ENCODE measurements at places on chromosomes 7 and 10. TPM values are rescaled to one million over a fixed set of nuclear protein-coding genes. Genes with fewer than 3 reads are reported as not detected.

- no peak for DNase-seq
These were observed 64.6 kb downstream of the CUX1 start for GRCh38 chr7:101882005-101882421.

- no peak for DNase-seq
These were observed 8.0 kb downstream of the DLX5 start for GRCh38 chr7:97016381-97017191.

DNA sequence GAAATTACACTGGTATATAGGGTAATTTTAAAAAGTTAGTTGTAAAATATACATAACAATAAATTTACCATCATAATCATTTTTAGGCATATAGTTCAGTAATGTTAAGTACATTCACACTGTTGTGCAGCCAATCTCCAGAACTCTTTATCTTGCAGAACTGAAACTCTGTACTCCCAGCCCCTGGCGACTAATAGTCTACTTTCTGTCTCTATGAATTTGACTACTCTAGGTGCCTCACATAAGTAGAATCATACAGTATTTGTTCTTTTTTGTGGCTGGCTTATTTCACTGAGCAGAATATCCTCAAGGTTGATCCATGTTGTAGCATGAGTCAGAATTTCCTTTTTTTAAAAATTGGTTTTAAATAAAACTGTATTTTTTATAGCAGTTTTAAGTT, 41.4 kb downstream of the NRF1 start:
- DNase-seq = no peak

- DNase-seq = no peak
These were observed 70.0 kb upstream of the PCBD1 start for GRCh38 chr10:70958396-70958795.

DNA sequence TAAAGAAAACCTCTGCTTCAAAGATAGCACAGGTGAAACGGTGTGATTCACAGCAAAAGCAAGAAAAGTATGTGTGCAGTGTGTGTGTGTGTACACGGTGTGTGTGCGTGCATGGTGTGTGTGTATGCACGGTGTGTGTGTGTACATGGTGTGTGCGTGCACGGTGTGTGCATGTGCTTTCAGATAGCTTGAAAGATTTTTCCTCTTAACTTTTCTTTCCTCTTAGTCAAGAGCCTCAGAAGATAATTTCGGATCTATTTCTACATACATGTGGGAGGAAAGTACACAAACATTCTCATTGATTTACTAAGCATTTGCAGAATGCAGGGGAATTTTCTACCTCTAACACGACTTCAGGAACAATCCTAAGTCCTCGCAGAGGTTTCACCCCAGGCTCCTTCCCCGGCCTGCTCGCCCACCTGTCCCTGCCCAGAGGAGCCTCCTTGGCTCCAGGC, 2.9 kb downstream of the FGFR2 start:
- DNase-seq = no peak

- no peak for DNase-seq
These were observed 145.7 kb upstream of the CHST15 start for GRCh38 chr10:124239134-124239533.

Gene FAM25G
- total RNA-seq = not detected

Gene ANKRD61
- 0.47 TPM for total RNA-seq

Gene CLDN4
- total RNA-seq = 325 TPM
